IMR-90 (cell line): ENCODE measurements at places on chromosomes 12 and 14. TPM values are rescaled to one million over a fixed set of nuclear protein-coding genes. Genes with fewer than 3 reads are reported as not detected.
A peak's percentile ranks its signal among the peaks of the same experiment; 100 is the strongest.

The KRT71 gene
- not detected in 2 replicates for total RNA-seq

The ENDOU gene
- under 0.01 TPM in 2 replicates for total RNA-seq

DNA sequence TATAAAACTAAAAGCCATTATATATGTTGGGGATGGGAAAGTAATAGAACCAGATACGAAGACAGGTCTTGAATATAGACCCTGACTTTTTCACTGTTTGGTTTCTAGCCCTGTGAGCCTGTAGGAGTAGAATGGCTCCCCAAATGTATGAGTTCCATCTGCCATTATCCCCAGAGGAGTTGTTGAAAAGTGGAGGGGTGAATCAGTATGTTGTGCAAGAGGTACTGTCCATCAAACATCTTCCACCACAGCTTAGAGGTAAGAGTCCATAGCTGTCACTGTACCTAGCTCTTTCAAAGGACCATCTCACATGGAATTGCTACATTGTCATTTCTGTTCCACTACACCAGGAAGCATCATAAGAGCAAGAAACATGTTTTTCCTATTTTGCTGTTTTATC, 1.1 kb downstream of the NCAPD2 start:
- no peak for DNase-seq

- peak; percentile 69 for DNase-seq
Observed at GRCh38 chr12:15846887-15847286, 35.3 kb upstream of the STRAP start.

DNA sequence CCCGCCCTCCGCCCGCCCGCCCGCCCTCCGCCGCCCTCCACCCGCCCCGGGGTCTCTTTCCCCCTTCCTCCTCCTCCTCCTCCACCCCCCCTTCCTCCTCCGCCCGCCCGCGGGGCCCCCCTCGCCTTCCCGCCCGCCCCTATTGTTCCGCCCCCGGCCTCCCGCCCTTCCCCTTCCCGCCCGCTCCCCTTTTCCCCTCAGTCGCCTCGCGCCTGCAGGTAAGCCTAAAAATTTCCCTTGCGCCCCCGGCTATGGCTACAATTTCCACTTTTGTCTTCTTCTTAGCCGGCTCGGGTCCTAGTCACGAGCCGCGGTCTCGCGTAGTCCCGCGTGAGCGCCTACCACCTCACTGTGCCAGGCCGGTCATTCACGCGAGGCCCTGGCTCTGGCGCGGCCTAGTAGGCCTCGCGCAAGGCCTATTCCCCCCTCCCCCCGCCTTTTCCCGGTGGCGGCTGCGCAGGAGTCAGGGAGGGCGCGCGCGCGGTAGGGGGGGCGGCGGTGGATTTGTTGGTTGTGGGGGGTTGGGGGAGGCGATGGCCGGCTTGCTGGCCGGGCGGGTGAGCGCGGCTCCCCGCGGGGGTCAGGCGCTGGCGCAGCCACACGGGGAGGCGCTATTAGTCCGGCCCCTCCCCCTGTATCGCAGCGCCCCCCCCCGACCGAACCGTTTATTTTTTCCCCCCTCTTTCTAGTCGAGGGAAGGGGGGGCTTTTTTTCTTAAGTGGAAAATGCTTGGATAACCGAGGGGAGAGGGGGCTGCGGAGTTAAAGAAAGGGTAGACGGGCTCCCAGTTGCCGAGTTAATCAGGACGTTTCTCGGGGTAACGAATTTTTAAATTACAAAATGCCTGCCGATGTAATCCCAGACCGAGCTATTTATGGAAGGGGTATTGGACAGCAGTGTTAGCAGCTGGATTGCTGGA, 516 bp downstream of the PCBP2 start:
- peak; percentile 85 for DNase-seq
